ENCODE measurements at places on chromosomes 4 and X.

- DNase-seq, result no peak
These were observed 894.6 kb downstream of the TRIML1 start for GRCh38 chr4:189033801-189034347.

DNA sequence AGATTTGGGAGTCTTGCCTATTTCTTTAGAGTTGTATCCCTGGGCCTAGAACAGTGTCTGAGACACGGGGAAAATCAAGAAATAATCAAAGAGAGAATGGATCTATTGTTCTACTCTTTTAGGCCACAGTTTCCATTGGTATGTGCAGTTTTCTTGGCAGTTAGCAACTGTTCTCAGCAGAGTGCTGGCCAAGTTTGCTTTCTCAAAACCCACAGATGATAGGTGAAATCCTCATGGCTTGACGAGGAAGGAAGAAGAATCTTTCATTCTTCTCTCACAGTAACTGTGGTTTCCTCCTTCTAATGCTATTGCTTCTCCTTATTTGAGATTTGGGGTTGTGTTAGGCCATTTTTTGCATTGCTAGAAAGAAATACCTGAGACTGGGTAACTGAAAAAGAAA lies 42.2 kb downstream of the AGA start:
- DNase-seq, result no peak

DNA sequence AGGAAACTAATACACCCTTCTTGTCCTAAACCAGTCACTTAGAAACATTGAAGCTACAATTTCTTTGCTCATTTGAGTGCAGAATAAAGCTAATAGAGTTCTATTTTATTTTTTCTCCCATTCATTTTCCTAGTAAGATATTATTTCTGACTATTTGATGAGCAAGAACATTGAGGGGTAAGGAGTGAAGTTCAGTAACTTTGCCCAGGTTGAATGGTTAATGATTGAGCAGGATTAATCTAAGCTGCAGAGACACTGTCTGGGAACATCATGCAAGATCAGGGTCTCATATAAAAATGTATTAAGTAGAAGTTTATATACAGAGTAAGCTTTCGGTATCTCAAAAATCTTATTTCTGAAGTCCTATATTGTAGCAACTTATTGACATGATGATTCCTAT lies 102.4 kb upstream of the LIMCH1 start:
- DNase-seq, result no peak

- no peak for DNase-seq
These were observed 5.8 kb downstream of the FAM114A1 start for GRCh38 chr4:38873290-38873944.

Measured in uterus (tissue), 4 donors.